SK-N-SH (cell line): ENCODE measurements at places on chromosomes 12 and 14.
A peak's percentile ranks its signal among the peaks of the same experiment; 100 is the strongest.

GRCh38 chr14:93538413-93538812, 107.7 kb downstream of the UNC79 start:
- DNase-seq = peak; percentile 32

- DNase-seq = no peak
Measured at GRCh38 chr12:120874547-120875245, 29.5 kb downstream of the SPPL3 start.

DNA sequence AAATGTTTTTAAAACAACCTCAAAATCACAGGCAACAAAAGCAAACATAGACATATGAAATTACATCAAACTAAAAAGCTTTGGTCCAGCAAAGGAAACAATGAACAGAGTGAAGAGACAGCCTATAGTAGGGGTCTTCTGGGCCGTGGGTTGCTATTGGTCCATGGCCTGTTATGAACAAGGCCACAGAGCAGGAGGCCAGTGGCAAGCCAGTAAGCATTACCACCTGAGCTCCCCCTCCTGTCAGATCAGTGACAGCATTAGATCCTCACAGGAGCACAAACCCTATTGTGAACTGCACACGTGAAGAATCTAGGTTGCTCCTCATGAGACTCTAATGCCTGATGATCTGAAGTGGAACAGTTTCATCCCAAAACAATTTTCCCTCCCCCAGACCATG, 174.0 kb downstream of the DIO2 start:
- DNase-seq = no peak

DNA sequence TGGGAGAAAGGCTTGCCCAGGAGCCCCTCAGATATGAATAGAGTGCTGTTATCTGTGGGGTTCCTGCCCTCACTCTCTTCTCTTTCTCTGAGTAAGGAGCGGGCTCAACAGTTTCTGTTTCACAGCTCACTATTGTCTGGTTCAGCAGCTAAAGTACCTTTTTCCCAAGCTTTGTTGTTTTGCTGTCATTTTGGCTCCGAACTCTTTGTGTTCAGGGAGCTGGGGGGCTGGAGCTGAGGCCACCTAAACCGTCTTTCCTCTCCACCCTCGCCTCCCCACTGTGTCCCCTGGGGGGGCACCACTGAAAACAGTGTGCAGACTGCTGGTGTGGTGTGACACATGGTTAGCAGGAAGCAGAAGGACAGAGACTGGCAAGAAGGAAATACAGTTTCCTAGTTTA, 51.4 kb downstream of the FBXW8 start:
- no peak for DNase-seq

DNA sequence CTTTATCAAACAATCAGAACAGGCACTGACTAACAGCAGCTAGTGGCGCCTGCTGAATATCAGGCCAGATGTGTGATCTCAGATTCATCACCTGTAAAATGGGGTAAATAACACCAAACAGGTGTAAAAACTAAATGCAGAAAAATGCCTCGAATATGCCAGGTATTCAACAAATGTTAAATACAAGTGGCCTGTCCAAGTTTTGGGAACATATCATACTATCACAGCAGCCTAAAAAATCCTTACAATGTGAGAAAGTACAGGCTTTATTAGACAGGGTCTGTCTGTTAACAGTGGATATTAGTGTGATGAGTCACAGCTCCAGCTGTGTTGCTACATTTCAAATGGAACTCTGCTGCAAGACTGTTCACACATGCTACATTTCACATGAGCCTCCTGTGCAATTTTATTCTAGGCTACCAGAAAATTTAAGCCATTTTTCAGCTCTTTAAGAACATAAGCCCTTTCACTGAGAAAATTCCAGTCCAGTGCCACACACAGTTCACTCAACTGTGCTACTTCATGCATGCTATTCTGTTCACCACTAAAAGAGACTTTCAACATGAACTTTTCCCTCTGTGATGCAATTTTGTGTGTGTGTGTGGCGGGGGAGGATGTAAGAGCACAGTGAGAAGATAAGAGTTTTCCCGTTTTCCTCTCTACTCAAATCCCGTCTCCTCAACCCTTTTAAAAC, 56.7 kb downstream of the MSRB3 start:
- DNase-seq = peak; percentile 4

DNA sequence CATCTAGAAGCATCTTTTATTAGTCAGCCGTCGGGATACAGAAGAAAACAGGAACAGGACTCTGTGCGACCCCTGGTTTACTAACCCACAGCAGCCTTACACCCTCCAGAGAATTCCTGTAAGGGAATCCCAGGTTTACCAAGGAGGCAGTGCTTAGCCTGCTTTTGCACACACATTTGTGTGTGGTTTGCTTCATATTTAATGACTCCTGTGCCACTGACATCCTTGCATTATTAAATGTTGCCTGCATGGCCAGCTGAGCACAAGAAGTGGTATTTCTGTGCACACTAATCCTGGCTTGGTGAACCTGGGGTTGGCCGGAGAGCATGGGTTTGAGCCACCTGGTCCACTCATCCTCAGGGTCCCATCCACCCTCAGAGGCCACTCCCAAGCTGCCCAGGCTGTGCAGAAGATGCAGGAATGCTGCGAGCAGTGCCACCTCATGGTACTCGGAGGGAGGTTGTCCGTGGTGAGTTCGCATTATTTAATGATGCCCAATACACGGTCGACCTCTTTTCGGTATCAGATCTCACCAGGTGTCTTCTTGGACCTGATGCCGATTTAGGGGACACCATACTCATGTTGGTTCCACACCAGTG, 152.4 kb upstream of the RTL1 start:
- DNase-seq = no peak

DNA sequence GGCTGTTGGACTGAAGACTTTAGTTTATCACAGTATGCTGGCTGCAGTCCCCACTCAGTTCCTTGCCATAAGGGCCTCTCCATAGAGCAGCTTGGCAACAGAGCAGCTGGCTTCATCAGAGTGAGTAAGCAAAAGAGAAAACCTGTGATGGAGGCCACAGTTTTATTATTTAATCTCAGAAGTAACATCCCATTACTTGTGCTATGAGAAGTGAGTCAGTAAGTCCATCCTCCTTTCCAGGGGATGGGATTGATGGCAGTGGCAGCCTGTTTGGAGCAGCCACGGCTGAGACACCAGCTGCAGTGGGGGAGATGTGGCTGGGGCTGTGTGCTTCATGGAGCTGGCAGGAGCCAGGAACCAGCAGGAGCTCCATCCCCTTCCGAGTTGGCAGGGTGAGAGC, 138.5 kb upstream of the SRRM4 start:
- DNase-seq = no peak
